Coronary artery (tissue), 2 donors: ENCODE measurements at places on chromosomes 6 and 20.
A peak's percentile ranks its signal among the peaks of the same experiment; 100 is the strongest.

DNA sequence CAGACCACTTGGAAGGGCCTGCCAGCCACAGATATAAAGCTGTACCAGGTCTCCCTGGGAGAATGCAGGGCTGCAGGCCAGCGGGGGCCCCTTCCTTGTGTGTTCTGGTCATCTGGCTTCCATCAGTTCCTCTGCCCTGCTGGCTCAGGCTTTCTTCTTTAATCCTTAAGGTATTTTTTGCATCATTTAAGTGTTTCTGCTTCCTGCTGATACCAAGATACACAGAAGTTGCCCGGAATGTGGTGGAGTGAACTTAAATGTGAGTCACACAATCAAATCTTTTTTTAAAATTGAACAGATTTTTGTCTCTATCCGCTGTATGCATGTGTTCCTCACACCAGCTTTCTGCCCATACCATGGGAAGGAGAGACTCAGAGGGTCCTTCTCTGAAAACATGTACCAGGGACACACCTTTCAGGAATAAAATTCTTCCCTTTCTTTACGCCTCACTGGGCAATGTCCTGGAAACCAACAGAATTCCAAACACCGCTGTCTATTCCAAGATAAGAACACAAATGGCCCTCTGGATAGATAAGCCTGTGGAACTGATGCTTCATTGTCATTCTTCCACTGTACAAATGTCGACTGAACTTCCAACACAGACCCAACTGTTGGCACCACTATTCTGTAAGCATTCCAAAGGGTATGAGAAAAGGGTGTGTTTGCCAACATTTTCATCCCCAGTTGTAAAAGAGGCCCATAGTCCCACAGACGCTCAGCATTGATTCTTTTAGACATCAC, 206.2 kb upstream of the MYLIP start:
- no peak for DNase-seq

DNA sequence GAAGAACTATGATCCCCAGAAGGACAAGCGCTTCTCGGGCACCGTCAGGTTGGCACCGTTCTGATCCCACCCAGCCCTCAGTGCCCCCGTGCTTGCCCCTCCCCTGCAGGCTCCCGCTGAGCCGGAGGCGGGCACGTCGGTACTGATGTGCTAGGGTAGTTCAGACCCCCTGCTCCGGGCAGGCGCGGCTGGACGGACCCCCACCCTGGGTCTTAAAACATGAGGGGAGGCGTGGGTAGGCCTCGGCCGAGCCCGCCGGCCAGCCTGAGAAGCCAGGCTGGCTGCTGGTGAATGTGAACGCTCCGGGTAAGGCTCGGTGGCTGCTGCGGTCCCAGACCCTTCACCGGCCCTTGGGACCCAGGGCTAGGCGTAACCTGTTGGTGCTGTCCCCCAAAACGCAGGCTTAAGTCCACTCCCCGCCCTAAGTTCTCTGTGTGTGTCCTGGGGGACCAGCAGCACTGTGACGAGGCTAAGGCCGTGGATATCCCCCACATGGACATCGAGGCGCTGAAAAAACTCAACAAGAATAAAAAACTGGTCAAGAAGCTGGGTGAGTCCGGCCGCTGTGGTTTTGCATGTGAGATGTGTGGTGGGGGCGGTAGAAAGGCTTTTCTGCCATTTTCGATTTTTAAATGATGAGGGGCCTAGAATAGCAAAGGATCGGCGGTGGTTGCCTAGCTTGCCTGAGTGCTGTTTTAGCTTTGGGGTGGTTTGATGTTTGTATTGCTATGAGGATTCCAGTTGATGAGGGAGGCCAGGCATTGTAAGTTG, 964 bp downstream of the RPL10A start:
- peak; percentile 84 for DNase-seq

DNA sequence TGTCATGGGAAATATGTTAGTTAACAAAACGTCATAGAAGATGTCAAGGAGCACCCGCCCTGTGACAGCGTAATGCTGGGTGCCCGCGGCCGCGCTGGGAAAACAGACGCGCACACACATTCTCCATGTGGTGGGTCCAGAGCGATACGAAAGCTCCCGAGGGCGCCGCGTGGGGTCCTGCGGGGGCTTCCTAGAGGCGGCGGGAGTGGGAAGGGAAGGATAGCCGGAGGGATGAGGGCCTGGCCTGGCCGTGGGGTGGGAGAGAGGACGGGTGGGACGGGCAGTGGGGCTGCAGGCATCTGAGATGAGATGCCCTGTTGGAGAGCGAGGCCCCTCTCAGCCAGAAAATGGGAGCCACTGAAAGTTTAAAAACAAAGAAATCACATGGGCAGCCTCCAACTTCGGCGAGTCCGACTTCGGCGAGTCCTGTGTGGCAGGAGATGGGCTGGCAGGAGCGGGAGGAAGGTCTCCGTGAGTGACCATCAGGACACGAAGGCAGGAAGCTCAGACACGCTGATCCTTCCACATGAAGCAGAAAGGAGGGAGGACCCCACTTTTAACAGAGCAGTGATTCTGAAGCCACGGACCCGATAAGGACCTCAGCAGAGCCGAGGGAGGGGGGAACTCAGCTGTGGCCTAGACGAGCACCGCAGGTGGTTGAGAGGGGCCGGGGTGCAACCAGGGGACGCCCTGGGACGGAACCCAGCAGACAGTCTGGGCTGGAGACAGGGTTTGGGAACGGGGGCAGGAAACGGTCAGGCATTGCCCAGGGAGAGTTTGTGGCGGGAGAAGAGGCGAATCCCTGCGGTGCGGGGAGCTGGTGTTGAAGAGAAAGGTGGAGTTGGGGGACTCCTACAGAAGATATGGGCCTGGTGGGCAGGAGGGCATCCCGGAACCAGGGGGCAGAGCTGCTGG, 114.1 kb upstream of the FRMD1 start:
- peak; percentile 53 for DNase-seq

GRCh38 chr20:11159728-11160127, 485.9 kb upstream of the JAG1 start:
- no peak for DNase-seq

DNA sequence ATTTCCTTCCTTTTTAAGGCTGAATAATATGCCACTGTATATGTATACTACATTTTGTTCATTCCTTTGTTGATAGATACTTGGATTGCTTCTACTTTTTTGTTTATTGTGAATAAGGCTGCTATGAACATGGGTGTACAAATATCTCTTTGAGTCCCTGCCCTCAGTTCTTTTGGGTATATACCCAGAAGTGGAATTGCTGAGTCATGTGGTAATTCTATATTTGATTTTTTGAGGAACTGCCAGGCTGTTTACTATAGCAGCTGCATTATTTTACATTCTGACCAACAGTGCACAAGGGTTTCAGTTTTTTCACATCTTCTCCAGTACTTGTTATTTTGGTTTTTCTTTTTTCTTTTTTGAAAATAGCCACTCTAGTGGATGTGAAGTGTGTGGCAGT, 34.1 kb downstream of the CDS2 start:
- DNase-seq, result no peak

- no peak for DNase-seq
These were observed 171.9 kb upstream of the PMEPA1 start for GRCh38 chr20:57881466-57882385.

GRCh38 chr6:18161431-18161830, 6.2 kb downstream of the KDM1B start:
- DNase-seq, result no peak

- DNase-seq, result no peak
These were observed 31.0 kb downstream of the FOXF2 start for GRCh38 chr6:1420382-1420781.

GRCh38 chr6:21263531-21264287, 329.8 kb upstream of the SOX4 start:
- DNase-seq, result no peak

GRCh38 chr20:13494019-13494418, 144.7 kb downstream of the TASP1 start:
- DNase-seq, result no peak

DNA sequence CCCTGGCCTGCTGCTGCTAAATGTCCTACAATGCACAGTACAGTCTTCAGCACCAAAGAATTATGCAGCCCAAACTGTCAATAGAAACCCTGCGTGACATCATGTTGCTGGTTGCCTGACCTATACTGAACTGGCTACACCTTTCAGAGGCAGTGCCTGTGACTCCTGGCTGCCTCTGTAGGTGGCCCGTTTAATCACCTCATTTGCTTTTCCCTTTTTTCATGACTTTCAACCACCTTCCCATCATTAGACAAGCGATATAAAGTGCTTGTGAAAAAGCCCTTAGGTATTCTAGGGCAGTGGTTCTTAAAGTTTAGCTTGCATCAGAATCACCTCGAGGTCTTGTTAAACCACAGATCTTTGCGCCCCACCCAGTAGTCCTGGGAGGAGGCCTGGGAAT, 33.0 kb upstream of the RIPOR2 start:
- DNase-seq, result no peak

DNA sequence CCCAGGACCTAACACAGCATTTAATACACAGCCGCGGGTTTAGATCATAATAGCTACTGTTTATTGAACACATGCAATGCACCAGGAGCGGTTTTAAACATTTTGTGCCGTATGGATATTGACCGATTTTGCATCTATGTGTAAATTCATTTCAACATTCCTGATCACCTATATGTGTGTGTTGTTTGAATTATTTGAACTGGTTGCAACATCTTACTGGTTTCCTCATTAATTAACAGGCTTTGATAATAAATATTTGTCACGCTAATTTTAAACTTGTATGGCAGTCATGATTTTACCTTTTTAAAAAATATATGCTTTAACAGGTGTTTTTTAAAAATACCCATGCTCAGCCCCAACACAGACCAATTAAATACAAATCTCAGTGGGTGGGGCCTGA, 35.8 kb downstream of the CPNE5 start:
- no peak for DNase-seq

DNA sequence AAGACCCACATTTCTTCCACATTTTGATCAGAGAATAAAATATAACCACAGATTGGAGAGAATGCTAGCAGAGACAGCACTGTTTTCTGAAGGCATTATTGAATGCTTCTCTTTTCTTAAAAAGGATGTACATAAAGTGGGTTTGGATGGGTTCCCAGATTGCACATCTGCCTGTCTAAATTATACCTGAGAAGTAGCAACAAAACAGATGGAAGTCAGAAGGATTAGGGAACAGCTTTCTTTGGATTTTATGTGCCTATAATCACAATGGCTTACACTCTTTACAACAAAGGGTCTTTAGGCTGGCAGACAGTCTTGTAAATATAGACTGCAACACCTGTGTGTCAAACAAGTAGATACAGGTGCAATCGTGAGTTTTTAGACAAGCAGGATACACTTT, 622.2 kb upstream of the MANEA start:
- DNase-seq, result no peak

GRCh38 chr6:22353101-22353500, 56.3 kb upstream of the PRL start:
- DNase-seq, result no peak

DNA sequence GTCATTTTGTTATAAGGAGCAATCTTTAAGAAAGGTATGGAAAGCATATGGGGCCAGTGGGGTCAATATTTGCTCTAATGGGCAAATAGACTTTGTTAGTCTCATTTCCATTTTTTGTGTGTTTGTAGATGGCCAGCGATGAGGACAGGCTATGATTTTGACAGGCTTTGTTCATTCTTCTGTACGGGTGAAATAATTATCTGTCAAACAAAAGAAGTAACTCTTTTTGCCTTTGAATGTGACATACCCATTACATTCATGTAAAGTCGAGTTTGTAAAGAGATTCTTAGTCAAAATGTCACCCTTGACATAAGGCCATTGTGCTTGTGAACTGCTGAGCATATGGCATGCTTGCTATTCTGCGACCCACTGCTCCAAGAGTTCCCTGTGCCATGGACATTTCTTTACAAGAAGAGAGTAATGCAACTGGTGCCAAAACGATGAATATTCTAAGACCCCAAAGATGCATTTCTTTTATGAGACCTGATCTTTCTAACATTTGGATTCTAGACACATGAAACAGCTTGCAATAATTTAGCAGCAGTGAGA, 38.2 kb upstream of the JAG1 start:
- no peak for DNase-seq

- DNase-seq, result no peak
These were observed 137.3 kb upstream of the PMEPA1 start for GRCh38 chr20:57847104-57847503.

GRCh38 chr6:37324131-37325033, 29.4 kb upstream of the RNF8 start:
- DNase-seq, result no peak

DNA sequence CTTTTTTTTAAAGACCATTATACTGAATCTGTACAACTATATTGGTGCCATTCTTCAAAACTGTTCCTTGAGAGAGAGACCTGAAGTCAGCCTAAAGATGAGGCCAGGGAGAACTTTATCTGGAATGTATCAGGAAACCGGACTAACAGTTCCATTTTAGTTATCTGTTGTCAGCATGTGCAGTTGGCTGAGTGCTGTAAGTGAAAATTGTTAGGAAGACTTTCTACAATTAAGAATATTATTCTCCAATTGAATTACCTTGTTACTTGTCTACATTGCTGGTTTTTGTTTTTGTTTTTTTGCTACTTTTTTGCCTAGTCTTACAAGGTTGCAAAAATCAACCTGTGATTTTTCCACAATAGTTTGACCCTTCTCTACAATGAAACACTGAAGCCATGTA, 7.5 kb downstream of the CEP57L1 start:
- DNase-seq, result no peak

GRCh38 chr6:137102050-137102848, 57.5 kb upstream of the IL20RA start:
- no peak for DNase-seq

GRCh38 chr6:165562421-165563090, 100.5 kb downstream of the PDE10A start:
- DNase-seq, result no peak

DNA sequence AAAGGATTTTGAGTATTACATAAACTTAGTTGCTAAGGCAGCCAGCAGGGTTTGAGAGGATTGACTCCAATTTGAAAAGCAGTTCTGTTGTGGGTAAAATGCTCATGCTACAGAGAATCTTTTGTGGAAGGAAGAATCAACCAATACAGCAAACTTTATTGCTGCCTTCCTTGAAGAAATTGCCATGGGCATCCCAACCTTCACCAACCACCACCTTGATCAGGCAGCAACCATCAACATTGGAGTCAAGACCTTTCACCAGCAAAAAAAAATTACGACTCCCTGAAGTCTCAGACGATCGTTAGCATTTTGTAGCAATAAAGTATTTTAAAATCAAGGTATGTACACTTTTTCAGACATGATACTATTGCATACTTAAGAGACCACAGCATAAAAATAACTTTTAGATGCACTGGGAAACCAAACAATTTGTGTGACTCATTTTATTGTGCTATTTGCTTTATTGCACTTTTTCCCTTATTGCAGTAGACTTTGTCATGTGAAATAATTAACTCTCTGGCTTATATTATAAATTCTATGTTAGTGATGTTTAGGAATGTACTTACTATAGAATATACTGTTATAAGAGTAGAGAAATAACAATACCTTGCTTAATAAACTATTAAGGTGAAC, 390.8 kb downstream of the CDKAL1 start:
- DNase-seq, result no peak

- no peak for DNase-seq
These were observed 17.0 kb downstream of the CDS2 start for GRCh38 chr20:5143851-5144250.

GRCh38 chr6:42118162-42119001, 24.0 kb downstream of the C6orf132 start:
- DNase-seq, result no peak

GRCh38 chr20:25453035-25453810, 45.8 kb downstream of the GINS1 start:
- DNase-seq, result peak; percentile 41
